ENCODE measurements at places on chromosomes 6 and 20. TPM values are rescaled to one million over a fixed set of nuclear protein-coding genes. Genes with fewer than 3 reads are reported as not detected.

Gene NKAIN2
- not detected for total RNA-seq

Gene ZSCAN26
- total RNA-seq: 8.9 TPM

Gene SLC35A1
- 13.9 TPM for total RNA-seq

Gene TSPYL4
- total RNA-seq: 14.4 TPM

Gene CNBD2
- 3.8 TPM for total RNA-seq

Gene TCF19
- 44.6 TPM for total RNA-seq

Gene CD24
- 0.92 TPM for total RNA-seq

Gene PPP1R18
- total RNA-seq: 57.4 TPM

Gene ANGPT4
- not detected for total RNA-seq

Gene GPR63
- 0.11 TPM for total RNA-seq

Gene RUNX2
- not detected for total RNA-seq

Gene OXT
- not detected for total RNA-seq

Gene AIG1
- 16.9 TPM for total RNA-seq

Gene PTCRA
- total RNA-seq: not detected

Gene ACTL10
- 4.2 TPM for total RNA-seq

Gene KIF6
- total RNA-seq: not detected

Gene HLA-DQA1
- not detected for total RNA-seq

Gene ESR1
- 0.04 TPM for total RNA-seq

Gene HLA-DOA
- total RNA-seq: not detected

Gene SMLR1
- total RNA-seq: not detected

Gene KHDC1L
- total RNA-seq: not detected

Gene METTL24
- total RNA-seq: not detected

Gene MAS1
- total RNA-seq: not detected

Gene RBM39
- 325 TPM for total RNA-seq

Gene PIM1
- total RNA-seq: 3.6 TPM

Gene PPP1R3G
- 0.39 TPM for total RNA-seq
